ENCODE measurements at places on chromosomes 2 and 18.
A peak's percentile ranks its signal among the peaks of the same experiment; 100 is the strongest.

GRCh38 chr18:57780318-57780705, 22.8 kb downstream of the ATP8B1 start:
- no peak for DNase-seq

DNA sequence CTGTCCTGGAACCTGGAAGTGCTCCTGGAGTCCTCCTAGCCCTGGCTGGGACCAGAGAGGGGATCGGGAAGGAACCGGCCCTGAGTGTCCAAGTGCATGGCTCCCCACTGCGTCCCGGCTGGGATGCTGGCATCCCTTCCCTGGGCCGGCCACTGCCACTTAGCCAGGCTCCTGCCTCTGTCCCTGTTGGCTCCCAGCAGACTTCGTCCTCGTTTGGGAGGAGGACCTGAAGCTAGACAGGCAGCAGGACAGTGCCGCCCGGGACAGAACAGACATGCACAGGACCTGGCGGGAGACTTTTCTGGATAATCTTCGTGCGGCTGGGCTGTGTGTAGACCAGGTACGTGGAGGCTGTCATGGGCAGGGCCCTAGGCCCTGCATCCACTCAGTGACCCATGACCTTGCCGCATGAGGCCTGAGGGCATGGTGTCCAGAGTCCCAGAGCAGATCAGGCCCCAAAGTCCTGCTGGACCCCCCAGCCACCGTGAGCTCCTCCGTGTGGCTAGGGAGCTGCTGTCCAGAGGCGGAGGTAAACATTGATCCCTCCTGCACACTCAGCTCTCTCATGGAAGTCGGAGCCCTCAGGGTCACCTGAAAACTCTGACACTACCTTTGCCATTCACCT, 7.1 kb downstream of the ANO7 start:
- DNase-seq = no peak

DNA sequence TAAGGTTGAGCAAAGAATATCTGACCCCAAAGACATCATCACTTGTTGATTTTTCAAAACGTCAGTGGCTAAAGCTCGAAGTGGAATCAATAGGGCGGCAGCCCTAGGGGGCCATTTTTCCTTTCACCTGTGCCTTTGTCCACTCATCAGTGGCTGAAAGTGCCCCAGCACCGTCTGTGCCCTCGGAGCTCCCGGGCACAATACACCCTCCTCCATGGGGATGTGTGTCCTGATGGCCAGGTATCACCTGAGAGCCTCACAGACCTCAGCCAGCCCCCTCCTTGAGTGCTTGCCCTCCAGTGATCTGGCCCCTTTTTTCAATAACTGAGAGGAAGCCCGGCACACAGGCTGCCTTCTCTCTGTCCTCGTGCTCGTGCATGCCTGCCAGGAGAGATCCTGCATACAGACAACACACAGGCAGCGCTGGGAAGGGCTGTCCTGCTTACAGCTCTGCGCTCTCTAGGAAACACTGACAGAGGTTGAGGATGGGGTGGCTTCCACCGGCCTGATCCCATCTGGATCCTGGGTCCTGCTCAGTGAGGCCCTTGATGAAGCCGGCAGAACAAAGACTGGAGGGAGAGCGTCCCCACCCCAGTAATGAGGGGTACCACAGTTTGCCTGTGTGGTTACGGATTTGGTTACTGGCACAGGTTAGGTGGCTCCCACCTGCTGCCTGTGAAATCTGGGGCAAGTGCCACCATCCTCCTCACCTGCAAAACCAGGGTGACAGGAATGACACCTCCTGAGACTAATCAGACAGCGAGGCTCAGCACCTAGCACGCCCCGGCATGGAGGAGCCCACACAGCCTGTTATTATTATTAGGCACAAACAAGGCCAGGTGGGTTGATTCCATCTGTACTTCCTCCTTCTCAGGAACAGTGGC, 197.5 kb upstream of the RAB6C start:
- DNase-seq = no peak

DNA sequence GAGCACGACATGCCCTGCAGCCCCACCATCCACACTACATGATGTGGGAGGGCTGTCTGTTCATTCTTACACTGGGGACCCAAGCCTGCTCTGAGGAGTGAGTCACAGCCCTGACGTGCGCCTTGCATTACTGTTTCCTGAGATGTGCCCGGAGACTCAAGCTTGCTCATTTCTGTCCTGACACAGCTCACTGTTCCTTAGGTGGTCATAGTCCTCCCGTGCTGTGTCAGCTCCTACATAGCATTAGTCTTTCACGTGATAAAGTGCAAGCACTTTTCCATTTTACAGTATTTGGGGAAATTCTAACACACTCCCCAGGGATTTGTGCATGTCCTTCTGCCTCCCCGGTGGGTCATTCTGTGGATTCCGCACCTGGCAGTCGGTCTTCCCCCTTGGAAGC, 46.2 kb upstream of the TRIM43B start:
- peak; percentile 48 for DNase-seq

DNA sequence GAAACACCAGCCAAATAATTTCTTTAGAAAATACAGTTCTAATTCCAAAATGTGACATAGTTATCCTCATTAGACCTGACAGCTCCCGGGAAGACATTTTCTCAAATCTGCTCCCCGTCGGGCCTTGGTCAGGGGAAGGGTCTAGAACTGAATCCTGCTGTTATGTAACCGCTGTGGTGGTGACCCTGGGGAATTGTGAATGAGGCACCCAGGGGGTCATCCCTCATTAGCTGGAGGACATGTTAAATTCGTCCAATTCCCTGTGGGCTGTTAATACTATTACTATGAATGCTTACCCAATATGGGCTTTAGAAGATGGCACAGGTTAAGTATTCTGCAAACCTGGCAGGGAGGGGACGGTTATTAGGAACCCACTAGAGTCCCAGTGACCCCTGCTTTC, 11.8 kb downstream of the CPLX4 start:
- DNase-seq = no peak

DNA sequence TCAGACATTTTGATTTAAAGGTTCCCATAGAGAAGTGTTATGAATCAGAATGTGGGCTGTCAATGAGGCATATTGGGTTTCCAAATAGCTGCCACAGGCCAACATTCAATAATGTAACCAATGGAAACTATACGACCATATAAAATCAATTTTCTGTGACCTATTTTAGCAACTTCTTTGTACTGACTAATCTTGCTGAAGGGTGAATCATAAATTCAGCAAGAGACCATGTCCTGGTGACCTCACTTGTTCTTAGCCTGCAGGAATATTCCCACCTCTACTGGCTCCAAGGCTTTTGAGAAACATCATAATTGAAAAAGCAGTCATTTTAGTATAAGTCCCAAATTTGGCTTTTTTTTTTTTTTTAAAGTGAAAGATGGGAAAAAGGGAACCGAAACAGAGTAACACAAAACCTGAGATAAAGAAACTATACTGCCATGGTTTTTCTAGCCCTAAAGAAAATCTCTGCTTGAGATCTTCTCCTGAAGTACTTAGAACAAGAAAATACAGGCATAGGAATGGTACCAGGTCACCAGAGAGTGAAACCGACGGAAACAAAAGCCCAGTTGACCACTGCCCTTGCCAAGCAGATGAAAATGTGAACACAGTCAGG, 32.1 kb downstream of the PLEKHM3 start:
- DNase-seq = no peak

DNA sequence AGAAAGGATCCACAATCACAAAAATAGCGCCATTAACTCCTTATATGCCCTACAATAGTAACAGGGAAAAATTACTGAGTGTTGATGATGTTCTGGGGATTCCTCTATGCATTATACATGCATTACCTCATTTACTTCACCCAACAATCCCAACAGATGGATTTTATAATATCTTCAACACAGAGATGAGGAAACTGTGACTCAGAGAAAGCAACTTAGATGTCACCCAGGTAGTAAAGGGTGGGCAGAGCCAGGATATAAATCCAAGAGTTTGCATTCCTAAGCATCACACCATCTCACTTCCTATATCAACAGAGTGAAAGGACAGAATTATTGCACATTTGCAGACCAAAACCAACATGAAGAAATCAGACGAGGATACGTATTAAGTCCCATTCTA, 144.2 kb downstream of the TCF4 start:
- DNase-seq = no peak

DNA sequence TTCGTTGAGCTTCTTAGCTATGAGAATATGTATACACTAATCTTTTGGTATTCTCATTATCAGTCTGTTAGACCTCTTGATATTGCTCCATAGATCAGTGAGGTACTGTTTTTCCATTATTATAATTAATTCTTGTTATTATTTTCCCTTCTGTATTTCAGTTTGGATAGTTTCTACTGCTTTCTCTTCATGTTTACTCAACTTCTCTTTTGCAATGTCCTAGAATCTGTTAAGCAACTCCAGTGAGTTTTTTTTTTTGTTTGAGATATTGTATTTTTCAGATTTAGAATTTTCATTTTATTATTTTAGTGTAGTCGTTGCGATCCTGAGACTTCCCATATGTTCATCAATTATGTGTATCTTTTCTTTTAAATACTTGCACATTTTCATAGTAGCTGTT, 260.8 kb downstream of the SETBP1 start:
- DNase-seq = no peak

- no peak for DNase-seq
Measured at GRCh38 chr2:66541646-66542045, 106.7 kb downstream of the MEIS1 start.

Measured in GM06990 (cell line).